T-cell (primary cell): ENCODE measurements at places on chromosomes 6 and 20.
A peak's percentile ranks its signal among the peaks of the same experiment; 100 is the strongest.

- DNase-seq = no peak
- no peaks in the 10 kb centered on the region for H3K36me3 ChIP-seq
- no peak overlapping the region for H3K27ac ChIP-seq
- peaks cover 16% of the 10 kb centered on the region for H3K27me3 ChIP-seq
These were observed 104.9 kb upstream of the NXT1 start for GRCh38 chr20:23245553-23246181.

DNA sequence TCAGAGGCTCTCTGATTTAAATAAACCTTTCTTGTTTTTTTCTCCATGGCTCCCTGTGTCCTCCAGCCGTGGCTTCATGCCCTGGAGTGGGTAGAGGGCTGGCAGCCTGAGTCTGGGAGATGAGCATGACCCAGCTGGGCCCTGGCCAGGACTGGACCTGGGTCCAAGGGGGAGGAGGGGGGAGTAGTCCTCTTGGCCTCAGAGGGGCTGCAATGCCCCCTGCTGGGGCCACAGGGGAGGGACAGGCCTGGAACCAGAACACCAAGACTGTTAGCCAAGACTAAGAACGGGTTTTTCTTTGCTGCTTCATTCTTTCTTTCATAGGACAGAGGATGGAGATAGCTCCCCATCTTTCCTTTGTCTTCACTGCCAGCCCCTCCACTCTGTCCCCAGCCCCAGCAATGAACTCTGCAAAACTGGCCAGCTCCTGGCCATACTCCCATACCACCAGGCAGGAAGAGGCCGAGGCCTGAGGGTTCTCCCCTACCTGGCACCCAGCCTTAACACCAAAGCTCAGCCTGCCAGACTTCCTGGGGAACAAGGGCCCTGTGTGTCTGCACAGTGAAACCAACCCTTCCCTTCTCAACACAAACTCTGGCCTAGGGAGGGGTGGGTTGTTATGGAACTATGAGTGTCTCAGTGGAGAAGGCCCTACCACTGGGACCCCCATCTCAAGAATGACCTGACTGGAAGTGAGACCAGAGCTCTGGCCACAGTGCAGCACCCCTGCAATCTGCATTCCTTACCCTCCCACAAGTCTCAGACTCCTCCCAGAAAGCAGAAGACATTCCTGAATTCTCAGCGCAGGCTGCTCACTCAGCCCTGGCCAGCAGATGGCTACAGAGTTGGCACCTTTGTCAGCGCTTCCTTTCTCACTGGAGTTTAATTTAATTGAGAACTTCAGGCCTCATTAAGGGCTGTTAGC lies 11.0 kb downstream of the SLC29A1 start:
- no peaks in the 10 kb centered on the region for H3K36me3 ChIP-seq
- no peak overlapping the region for H3K27ac ChIP-seq
- no peak for DNase-seq
- no peak overlapping the region for H3K4me3 ChIP-seq
- no peaks in the 10 kb centered on the region for H3K27me3 ChIP-seq

DNA sequence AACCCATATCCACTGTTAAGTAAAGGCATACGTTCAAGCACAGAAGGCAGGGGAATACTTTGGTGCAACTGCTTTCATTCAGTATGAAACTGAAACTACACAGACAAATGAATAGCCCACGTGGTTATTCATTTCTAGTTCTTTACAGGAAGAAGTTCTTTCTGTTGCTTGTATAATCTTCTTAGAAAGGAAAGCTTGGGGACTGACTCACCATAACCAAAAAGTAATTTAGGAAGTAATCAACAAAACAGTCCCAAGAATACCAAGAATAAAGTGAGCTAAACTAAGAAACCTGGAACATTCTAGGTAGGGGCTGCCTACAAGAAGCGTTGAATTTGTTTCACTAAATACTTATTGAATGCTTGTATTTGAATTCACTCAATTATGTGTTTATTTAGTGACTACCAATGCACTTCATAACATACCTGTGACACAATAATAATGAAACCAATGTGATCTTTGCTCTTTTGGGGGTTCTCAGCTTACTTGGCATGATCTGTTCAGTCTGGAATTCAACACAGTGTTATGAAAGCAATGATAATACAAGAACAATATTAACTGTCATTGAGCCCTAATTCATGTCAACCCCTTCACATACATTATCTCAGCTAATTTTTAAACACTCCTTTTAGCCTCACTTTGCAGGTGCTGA lies 25.1 kb upstream of the KIAA0408 start:
- H3K4me1 ChIP-seq = no peaks in the 10 kb centered on the region
- H3K4me3 ChIP-seq = peak overlapping the region; percentile 8
- H3K36me3 ChIP-seq = no peaks in the 10 kb centered on the region

DNA sequence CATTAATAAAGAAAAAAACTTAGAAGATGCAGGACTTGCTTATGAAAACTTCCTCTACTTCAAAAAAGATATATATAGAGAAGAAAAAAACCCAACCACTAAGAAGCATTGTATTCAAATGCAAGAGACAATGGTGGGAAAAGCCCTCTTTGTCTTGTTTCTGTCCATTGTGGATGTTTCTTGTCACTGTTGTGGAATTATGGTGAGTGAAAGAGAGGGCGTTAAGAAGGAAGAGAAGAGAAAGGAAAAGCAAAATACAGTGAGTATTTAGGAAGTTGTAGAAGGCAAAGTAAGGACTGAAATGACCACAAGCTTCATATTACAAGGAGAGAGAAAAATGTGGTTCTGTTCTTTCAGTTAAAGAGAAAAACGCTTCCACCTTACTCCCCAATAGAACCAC lies 14.1 kb upstream of the THBD start:
- DNase-seq = no peak
- H3K27ac ChIP-seq = no peak overlapping the region
- H3K4me3 ChIP-seq = no peak overlapping the region
- no peaks in the 10 kb centered on the region for H3K4me1 ChIP-seq

DNA sequence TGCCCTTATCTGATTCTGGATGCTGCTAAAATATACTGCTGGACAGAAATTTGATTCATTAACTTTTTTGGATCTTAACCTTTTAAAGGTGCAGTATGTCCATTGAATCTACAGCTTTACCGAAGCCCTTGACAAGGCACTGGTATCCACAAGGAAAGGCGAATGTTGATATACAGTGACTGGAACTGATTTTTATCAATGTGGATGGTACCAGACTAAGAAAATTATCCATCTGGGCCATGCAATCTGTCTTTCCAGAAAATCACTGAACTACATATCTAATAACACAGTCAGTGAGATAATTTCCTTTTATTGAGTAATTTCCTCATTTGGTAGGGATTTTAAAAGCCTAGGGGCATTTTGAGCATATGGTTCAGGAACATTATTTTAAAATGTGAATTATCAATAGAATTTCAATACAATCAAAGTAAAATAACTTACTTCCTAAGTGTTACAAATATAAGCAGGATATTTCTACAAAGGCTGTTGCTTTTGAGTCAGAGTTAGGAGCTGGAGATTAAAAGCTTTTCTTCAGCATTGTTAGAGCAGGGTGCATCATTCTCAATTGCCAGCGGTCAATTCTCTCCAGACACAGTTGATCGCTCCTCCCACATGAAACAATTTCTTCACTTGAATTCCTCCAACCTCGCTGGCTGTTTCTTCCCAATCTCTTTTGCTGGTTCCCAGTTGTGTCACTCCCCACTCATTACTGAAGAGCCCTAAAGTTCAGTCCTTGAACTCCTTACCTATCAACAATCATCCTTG lies 585.3 kb upstream of the FLRT3 start:
- DNase-seq = no peak
- no peak overlapping the region for H3K4me3 ChIP-seq
- no peak overlapping the region for H3K27ac ChIP-seq
- no peaks in the 10 kb centered on the region for H3K27me3 ChIP-seq
- no peaks in the 10 kb centered on the region for H3K4me1 ChIP-seq

GRCh38 chr6:157329829-157330228 lies 6.5 kb upstream of the TMEM242 start:
- no peaks in the 10 kb centered on the region for H3K4me1 ChIP-seq
- H3K27ac ChIP-seq = no peak overlapping the region
- H3K27me3 ChIP-seq = peaks cover 5% of the 10 kb centered on the region
- DNase-seq = no peak
- no peaks in the 10 kb centered on the region for H3K36me3 ChIP-seq

GRCh38 chr6:21898107-21898796 lies 304.7 kb downstream of the SOX4 start:
- no peak for DNase-seq
- H3K4me1 ChIP-seq = no peaks in the 10 kb centered on the region
- no peaks in the 10 kb centered on the region for H3K36me3 ChIP-seq
- no peak overlapping the region for H3K4me3 ChIP-seq
- H3K27ac ChIP-seq = no peak overlapping the region
- H3K27me3 ChIP-seq = no peaks in the 10 kb centered on the region

DNA sequence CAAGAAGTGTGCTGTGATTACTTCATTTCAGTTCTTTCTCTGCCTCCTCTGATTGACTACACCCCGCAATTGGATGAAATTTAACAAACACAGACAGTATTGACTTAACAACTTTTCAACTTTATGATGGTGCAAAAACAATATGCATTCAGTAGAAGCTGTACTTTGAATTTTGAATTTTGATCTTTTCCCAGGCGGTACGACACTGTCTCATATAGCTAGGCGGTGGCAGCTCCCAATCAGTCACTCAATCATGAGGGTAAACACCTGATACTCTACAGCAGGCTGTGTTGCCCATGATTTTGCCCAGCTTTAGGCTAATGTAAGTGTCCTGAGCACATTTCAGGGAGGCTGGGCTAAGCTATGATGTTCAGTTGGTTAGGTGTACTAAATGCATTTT lies 47.6 kb upstream of the MYLIP start:
- no peaks in the 10 kb centered on the region for H3K27me3 ChIP-seq
- H3K4me1 ChIP-seq = no peaks in the 10 kb centered on the region
- no peak overlapping the region for H3K27ac ChIP-seq
- DNase-seq = no peak

DNA sequence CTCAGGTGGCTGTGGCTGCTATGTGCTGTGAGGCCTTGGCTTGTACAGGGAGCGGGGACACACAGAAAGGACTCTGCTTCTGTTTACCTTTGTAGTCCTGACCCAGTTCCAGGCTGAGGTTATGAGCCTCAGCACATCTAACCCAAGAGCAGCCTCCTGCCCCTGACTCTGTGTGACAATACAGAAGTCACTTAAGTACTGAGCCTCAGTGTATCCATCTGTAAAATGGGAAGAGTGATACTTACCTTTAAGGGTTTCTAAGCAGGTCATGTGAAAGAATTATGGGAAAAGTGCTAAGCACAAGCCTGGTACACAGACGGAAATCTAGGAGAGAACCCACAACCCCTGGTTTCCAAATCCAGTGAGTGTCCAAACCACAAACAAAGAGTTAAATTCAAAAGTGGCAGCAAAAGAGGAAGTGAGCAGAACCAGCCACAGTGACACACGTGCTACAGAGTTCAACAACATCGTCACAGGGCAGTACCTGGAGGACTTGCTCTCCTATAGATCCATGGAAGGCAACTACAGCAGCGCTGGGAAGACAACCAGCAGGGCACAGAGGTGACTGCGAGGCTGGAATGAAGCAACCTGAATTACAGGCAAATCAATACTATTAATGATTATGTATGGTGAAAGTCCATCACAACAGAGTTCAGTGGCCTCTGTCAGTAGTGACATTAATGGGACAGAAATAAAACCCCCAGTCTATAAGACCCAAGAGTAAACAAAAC lies 12.5 kb downstream of the TRIM26 start:
- no peak overlapping the region for H3K4me3 ChIP-seq
- H3K27ac ChIP-seq = no peak overlapping the region
- no peak for DNase-seq

- no peaks in the 10 kb centered on the region for H3K27me3 ChIP-seq
- no peaks in the 10 kb centered on the region for H3K36me3 ChIP-seq
- H3K27ac ChIP-seq = no peak overlapping the region
- DNase-seq = no peak
These were observed 4.4 kb upstream of the FLRT3 start for GRCh38 chr20:14341801-14342200.

GRCh38 chr6:15499125-15499524 lies 163.7 kb downstream of the DTNBP1 start:
- no peak for DNase-seq
- no peaks in the 10 kb centered on the region for H3K4me1 ChIP-seq
- H3K27me3 ChIP-seq = no peaks in the 10 kb centered on the region
- no peak overlapping the region for H3K4me3 ChIP-seq

- no peaks in the 10 kb centered on the region for H3K36me3 ChIP-seq
- no peak for DNase-seq
- H3K4me1 ChIP-seq = no peaks in the 10 kb centered on the region
- H3K4me3 ChIP-seq = no peak overlapping the region
These were observed 59.5 kb upstream of the ADGRG6 start for GRCh38 chr6:142242269-142242668.

- no peaks in the 10 kb centered on the region for H3K4me1 ChIP-seq
- H3K27me3 ChIP-seq = no peaks in the 10 kb centered on the region
- DNase-seq = no peak
- H3K36me3 ChIP-seq = no peaks in the 10 kb centered on the region
These were observed 87.3 kb upstream of the NHSL1 start for GRCh38 chr6:138586638-138587037.

- H3K4me1 ChIP-seq = no peaks in the 10 kb centered on the region
- H3K36me3 ChIP-seq = no peaks in the 10 kb centered on the region
- H3K4me3 ChIP-seq = no peak overlapping the region
- DNase-seq = no peak
- no peaks in the 10 kb centered on the region for H3K27me3 ChIP-seq
- no peak overlapping the region for H3K27ac ChIP-seq
These were observed 66.4 kb downstream of the MDGA1 start for GRCh38 chr6:37631295-37631694.

GRCh38 chr6:158185729-158186456 lies 17.7 kb downstream of the GTF2H5 start:
- H3K27ac ChIP-seq = no peak overlapping the region
- H3K36me3 ChIP-seq = peaks cover 7% of the 10 kb centered on the region
- DNase-seq = no peak

GRCh38 chr20:44720621-44720996 lies 5.4 kb downstream of the CCN5 start:
- no peaks in the 10 kb centered on the region for H3K4me1 ChIP-seq
- no peak overlapping the region for H3K4me3 ChIP-seq
- no peak overlapping the region for H3K27ac ChIP-seq
- H3K36me3 ChIP-seq = no peaks in the 10 kb centered on the region
- DNase-seq = no peak

DNA sequence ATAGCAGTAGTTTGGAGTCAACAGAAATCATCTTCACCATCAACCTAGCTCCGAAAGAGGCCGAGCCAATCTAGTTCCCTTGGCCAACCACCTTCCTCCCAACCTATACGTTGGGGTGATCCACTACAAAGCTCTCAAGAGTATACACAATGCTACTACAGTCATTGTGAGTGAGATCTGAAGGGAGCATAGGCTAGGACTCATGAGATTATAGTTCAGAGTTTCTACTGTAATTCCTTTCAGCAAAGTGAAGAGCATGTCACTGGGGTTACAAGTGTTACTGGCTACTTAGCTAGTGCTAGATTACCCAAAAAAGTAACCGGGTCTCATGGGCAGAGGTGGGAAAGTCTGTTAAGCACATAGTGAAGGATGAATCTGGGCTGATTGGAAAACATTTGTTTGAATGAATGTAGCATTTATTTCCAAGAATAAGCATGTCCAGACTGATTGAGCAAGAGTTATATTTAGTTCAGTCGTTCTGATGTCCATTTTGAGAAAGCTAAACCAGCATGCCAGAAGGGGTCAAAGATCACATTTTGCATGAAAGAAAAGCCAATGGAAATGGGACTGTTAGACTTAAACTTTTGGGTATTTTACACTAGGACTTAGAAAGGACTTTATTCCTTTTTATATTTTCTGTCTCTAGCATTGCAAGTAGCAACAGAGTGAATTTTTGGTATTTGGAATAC lies 10.5 kb upstream of the ESR1 start:
- no peaks in the 10 kb centered on the region for H3K27me3 ChIP-seq
- no peak overlapping the region for H3K4me3 ChIP-seq
- no peak overlapping the region for H3K27ac ChIP-seq
- no peaks in the 10 kb centered on the region for H3K36me3 ChIP-seq
- DNase-seq = no peak

- no peak overlapping the region for H3K27ac ChIP-seq
- H3K27me3 ChIP-seq = no peaks in the 10 kb centered on the region
These were observed 112.4 kb downstream of the SLX4IP start for GRCh38 chr20:10547276-10548114.
